ENCODE measurements at places on chromosomes 2 and 18.

- DNase-seq, result no peak
These were observed 149.4 kb upstream of the PTPRM start for GRCh38 chr18:7417727-7418126.

- DNase-seq, result no peak
These were observed 494.3 kb downstream of the EPHA4 start for GRCh38 chr2:221077799-221078198.

DNA sequence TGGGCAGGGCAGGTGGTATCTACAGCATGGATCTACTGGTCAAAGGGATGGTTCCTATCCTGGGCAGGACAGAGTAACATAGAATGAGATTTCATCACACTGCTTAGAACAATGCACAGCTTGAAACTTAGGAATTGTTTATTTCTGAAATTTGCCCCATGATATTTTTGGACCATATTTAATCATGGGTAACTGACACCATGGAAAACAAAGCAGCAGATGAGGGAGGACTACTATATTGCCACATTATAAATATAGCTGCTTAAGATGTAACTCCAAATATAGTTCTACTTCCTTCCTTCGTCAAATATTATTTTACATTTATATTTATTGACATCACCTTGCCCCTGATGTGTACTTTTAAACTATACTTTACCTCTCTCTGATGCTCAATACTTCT lies 254.7 kb downstream of the PTPRM start:
- peak; percentile 23 for DNase-seq

GRCh38 chr2:25380023-25380422 lies 38.3 kb upstream of the DNMT3A start:
- DNase-seq, result no peak

GRCh38 chr2:74571058-74571457 lies 16.5 kb downstream of the DOK1 start:
- no peak for DNase-seq

DNA sequence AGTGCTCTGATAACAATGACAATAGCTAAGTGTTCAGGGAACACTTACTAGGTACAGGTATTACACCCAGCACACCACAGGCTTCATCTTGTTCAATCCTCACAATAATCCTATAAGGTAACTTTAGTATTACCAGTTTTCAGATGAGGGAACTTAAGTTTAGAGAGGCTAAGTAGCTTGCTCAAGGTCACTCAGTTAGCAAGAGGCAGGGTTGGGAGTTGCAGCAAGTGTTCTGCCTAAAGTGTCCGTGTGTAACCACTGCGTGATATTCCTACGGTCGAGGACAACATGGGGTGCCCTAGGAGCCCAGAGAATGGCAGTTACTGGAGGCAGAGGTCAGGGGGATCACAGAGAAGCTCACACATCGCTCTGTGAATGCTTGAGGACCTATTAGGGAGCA lies 30.2 kb upstream of the EGR4 start:
- DNase-seq, result no peak

DNA sequence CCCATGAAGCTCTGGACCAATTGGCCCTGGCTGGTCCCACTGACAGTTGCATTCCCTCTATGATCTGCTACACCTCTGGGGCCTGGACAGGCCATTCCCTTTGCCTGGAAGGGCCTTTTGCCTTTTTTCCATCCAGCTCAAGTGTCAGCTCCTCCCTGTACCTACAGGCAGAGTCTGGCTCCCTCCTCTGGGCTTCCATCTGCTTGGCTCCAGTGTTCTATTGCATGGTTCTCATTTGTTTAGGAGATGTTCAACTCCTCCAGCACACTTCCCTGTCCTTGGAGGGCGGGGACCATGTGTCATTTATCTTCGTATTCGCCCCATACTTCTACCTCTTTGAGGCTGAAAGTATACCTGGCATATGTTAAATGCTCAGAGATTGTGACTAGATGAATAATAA lies 61.1 kb downstream of the PRKCE start:
- DNase-seq, result no peak

DNA sequence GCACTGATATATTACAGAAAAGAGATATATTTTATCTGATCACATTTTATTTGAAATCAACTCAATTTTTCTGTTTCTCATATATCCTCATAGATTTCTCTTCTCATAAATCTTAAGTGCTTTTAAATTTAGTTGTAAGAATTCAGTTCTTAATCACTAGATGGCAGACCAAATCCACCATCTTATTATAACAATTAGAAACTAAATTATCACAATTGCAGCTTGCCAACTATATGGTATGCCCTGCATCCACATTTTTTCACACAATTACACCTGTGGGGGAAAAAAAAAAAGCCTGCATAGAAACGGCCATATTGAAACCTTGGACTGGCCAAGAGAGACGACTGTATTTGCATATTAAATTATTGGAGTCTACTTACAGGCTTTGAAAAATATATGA lies 64.4 kb downstream of the COL5A2 start:
- no peak for DNase-seq

GRCh38 chr2:234231460-234231859 lies 181.0 kb downstream of the SPP2 start:
- DNase-seq, result no peak

GRCh38 chr2:157192445-157193423 lies 64.8 kb upstream of the GALNT5 start:
- no peak for DNase-seq

DNA sequence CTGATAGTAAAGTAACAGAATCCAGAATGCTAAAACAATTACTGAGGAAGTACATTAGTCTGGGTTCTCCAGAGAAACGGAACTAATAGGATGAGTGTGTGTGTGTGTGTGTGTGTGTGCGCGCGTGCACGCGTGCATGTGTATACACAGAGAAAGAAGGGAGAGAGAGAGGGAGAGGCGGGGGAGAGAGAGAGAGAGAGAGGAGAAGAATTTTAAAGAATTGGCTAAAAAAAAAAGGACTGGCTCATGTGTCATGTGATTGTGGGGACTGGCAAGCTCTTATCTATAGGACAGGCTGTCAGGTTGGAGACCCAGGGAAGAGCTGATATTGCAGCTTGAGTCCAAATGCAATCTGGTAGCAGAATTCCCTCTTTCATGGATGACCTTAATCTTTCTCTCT lies 976.2 kb upstream of the CDH2 start:
- DNase-seq, result no peak

- no peak for DNase-seq
These were observed 5.4 kb upstream of the SATB2 start for GRCh38 chr2:199462956-199463692.

DNA sequence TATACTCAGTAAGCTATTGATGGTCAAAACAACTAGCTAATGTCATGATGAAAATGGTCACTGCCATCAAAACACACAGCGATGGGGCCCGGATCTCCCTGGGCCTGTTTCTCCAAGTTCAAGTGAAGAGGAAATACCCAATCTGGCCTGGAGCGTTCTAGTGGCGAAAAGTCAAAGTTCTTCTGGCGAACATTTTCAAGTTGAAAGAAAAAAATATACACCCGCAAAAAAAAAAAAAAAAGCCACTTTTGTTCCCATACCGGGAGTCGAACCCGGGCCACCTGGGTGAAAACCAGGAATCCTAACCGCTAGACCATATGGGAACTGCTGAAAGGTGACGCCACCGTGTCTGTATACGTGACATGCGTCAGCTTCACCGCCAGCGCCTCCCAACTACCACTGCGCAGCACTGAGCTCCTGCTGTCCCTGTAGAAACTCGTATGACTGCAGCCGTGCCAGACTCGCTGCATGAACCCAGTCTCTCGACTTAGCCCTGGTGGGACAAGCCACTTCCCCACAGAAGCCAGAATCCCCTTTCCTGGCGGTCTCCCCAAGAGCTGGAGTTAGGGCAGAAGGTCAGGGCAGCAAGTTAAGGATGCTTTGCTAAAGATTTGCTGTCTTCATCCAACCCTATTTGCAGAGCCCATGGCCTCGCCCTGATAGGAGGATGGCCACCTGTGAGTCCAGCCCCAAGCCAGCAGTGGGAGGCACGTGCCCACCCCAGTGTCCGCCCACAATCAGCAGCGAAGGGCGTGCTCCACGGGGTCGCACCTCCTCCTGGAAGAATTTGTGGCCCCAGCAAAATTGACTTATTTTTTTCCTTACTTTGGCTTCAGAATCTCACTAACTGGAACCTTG lies 5.6 kb upstream of the IMP4 start:
- DNase-seq, result peak; percentile 65

DNA sequence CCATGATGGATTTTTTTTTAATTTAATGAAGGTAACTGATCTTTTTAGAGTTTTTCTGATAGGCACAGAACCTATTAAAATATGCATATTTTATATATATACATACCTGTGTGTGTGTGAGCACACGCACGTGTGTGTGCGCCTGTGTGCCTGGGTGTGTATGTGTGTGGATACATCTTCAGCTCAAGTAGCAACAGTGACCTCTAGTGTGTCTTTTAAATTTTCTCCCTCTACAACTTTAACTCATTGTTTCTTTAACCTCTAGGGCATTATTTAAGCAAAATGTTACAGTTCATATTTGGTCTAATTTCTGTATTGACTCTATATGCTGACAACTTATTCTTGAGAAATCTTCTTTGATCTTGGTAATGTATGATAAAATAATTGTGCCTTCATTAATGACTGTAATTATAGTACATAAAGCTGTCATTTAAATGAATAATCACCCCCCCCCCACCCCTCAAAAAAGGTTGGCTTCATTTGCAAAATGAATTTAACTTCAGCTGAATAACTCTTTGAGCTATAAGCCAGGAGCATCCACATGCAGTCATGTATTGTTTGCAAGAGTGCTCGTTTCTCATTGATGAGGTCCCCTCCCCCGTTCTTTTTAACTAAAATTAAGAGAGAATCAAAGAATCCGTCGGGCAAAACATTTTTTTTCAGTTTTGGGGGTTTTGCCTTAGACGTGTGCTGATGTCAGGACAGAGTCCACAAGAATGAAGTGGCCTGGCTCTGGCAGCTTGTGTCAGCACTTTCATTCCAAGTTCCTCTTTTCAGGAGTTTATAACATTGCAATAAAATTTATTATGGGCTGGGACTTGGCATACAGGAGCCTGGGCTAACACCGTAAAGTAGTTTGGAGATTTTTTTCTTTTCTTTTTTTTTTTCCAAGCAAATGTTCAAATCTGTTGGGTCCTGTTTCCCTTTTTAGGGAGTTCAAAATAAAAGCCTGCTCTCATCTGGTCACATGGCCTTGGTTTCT lies 80.0 kb downstream of the ETAA1 start:
- no peak for DNase-seq

DNA sequence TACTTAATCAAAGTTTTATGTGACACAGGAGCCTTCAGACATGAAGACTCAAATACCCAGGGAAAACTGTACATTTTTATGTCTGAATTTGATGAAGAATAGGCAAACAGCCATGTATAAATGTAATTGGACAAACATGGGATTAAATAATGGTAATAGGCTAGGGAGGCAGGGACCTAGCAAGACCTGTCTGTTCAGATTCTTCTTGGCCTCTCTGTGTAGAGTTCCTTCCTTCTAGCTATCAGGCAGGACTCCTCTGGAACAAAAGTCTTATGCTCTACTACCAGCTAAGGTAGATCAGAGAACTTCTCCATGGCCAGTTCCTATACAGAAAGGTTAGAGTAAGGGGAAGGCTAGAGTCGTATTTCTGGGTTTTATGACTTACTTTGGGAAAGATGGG lies 9.5 kb upstream of the PARD3B start:
- no peak for DNase-seq

- no peak for DNase-seq
These were observed 85.3 kb upstream of the ZNF397 start for GRCh38 chr18:35155398-35156117.

DNA sequence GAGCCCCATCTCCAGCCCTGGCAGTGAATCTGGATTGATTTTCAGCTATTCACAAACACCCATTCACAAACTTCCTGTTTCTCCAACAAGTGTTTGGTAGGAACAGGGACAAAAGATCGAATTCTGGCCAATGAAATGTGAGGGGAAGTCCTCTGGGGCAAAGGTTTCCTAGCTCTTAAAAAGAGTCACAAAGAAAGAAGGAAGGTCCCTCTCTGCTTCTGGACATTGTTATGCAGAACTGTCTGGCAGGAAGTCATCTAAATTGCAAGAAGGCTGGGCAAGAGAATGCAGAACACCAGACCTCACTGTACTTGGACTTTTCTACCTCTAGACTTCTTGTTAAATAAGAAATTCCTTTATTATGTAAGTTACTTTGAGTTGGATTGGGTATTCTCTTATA lies 137.3 kb downstream of the CCDC148 start:
- DNase-seq, result no peak

GRCh38 chr2:154697418-154698252 lies 860 bp upstream of the KCNJ3 start:
- no peak for DNase-seq

DNA sequence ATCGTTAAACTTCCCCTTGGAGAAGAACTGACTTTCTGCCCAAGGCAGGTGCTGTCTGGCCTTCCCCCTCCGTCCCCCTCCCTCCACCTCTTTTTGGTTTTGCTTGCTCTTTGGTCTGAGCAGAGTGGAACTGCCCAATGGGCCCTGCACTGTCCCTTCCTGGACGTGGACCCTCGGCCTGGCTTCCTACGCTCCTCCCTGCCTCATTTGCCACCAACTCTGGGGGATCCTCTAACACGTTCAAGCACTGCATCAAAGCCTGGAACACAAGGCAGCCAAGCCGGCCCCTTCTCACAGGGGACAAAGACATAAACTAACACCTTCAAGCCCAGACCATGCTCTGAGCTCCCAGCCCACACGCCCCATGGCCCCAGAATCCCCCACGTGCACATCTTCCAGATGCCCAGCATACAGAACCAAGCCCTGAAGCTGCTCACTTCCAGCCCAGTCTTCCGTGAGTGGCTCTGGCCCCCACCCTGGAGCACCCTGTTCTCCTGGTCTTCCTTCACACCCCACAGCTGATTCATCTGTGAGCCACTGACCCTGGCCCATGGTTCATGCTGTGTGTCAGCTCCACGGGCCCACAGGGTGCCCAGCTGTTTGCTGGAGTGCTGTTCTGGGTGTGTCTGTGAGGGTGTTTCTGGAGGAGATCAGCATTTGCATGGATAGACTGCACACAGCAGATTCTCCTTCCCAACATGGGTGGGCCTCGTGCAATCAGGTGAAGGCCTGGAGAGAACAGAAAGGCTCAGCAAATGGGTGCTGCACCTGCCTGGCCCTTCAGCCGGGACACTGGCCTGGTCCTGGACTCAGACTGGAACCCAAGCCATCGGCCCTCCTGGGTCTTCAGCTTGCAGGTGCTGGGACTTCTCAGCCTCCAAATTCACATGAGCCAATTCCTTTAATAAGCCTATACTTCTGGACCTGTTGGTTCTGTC lies 247.1 kb upstream of the SALL3 start:
- no peak for DNase-seq

DNA sequence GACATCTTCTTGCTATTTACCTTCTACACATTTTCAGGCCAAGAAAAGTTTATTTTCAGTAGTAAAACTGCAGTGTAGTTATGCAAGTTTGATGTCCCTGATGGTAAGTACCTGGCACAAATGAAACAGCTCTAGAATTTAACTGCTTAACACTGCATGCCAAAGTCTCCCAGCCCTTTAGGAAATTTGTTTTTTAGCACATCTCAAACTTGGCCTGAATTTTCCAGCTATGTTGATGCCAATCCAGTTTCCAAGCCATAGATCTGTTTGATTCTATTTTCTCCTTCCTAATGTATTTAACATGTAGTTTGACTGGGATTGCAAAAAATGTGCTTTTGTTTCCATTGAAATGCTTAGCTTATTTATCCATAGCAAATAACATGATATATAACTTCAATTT lies 29.3 kb upstream of the ZNF385B start:
- no peak for DNase-seq
